ENCODE measurements at places on chromosomes 6 and 20.

DNA sequence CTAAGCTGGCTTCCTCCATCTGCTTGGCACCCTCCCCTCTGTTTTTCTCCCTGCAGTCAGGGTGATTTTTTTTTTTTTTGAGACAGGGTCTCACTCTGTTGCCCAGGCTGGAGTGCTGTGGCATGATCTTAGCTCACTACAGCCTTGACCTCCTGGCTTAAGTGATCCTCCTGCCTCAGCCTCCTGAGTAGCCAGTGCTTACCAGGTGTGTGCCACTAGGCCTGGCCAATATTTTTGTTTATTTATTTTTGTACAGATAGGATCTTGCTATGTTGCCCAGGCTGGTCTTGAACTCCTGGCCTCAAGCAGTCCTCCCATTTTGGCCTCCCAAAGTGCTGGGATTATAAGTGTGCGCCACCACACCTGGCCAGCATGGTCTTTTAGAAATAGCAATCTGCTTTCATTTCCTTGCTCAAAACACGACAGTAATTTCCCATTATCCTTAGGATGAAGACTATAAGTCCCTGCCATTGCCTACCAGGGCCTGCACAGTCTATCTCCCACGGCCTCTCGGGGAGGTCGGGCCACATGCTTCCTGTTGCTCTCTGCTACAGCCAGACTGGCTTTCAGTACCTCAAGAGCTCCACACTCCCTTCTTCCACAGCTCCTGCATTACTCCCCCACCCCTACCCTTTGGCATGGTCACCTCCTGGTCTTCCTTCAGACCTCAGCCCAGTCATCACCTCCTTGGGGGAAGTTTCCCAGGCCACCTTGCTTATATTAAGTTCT is 11.1 kb upstream of the CD164 start:
- DNase-seq, result no peak

- no peak for DNase-seq
These were observed 36.2 kb downstream of the PDRG1 start for GRCh38 chr20:31915491-31916280.

DNA sequence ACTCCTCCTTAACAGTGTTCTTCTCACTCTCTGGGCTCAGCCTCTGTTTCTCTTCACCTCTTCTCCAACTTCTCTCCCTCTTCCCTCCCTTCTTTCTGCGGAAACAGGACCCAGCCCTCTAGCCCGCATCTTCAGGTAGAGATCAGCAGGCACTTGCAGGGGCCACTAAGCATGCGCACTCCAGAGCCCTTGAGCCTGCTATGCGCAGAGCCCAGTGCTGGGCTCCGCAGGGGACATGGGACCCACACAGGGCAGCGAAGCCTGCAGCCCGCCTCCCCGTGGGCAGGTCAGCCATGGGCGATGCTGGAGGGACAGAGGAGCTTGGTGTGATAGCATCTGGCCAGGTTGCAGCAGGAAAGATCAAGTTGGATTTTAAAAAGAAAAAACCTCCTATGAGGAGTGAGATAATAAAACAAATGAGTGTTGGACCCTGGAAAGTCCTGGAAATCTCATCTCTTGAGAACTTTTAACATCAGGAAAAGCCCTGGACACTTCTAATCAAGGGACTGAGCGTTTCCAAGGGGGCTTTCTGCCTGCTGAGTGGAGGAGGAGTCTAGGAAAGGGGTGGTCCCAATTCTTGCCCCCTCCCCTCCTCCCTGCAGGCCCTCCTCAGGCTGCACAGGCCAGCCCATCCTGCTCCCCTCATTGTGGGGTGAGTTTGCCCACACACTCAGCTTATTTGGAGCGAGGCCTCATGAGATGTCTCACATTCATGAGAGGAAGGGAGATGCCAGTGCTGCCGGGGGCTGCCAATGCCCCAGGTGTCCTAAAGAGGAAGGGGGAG is 71.9 kb downstream of the MDGA1 start:
- DNase-seq, result no peak

DNA sequence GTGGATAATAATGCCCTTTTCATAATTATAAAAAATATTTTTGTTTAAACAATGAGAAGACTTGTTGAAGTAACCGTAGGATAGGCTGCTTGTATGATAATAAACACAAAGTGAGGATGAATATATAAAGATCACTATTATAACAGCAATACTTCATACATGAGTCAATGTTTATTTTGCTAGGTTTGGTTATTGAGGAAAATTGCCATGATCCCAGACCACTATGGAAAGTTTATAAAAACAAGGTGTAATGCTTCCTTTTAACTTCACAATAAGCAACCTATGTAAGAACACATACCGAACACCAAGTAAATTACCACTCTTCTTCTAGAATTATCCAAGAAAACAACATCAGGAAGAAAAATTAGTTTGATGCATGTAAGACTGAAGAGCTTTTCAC is 495.3 kb upstream of the RNF217 start:
- DNase-seq, result no peak

GRCh38 chr6:110645685-110646418 is 169.4 kb downstream of the CDK19 start:
- no peak for DNase-seq

Data from stimulated activated CD4-positive, alpha-beta T cell treated with anti-CD3 and anti-CD28 coated beads, Interleukin-2, amount 100 ng/mL, for 4 hours (primary cell).